Adrenal gland (tissue), 19 donors: ENCODE measurements at places on chromosomes 11 and 22. TPM values are rescaled to one million over a fixed set of nuclear protein-coding genes. Genes with fewer than 3 reads are reported as not detected.

GRCh38 chr22:19061471-19062138 lies 60.6 kb downstream of the DGCR2 start:
- H3K27me3 ChIP-seq: no peaks in the 10 kb centered on the region
- H3K4me3 ChIP-seq: no peak overlapping the region
- H3K36me3 ChIP-seq: no peaks in the 10 kb centered on the region
- peaks cover 31% of the 10 kb centered on the region for H3K4me1 ChIP-seq

LRRC32 gene
- polyA plus RNA-seq: 63.7 TPM

- H3K27ac ChIP-seq: peak overlapping the region; percentile 51
- H3K4me3 ChIP-seq: no peak overlapping the region
- no peaks in the 10 kb centered on the region for H3K36me3 ChIP-seq
- H3K27me3 ChIP-seq: no peaks in the 10 kb centered on the region
- H3K4me1 ChIP-seq: peaks cover 63% of the 10 kb centered on the region
- peak; percentile 60 for DNase-seq
These were observed 12.9 kb downstream of the EHD1 start for GRCh38 chr11:64865286-64866172.

- no peak for DNase-seq
- no peaks in the 10 kb centered on the region for H3K27me3 ChIP-seq
- no peak overlapping the region for H3K27ac ChIP-seq
- no peaks in the 10 kb centered on the region for H3K36me3 ChIP-seq
- no peak overlapping the region for H3K4me3 ChIP-seq
- H3K4me1 ChIP-seq: peaks cover 11% of the 10 kb centered on the region
These were observed 7.3 kb downstream of the CACNA1I start for GRCh38 chr22:39577900-39578299.

H19 gene
- polyA plus RNA-seq: 6,219 TPM

DNA sequence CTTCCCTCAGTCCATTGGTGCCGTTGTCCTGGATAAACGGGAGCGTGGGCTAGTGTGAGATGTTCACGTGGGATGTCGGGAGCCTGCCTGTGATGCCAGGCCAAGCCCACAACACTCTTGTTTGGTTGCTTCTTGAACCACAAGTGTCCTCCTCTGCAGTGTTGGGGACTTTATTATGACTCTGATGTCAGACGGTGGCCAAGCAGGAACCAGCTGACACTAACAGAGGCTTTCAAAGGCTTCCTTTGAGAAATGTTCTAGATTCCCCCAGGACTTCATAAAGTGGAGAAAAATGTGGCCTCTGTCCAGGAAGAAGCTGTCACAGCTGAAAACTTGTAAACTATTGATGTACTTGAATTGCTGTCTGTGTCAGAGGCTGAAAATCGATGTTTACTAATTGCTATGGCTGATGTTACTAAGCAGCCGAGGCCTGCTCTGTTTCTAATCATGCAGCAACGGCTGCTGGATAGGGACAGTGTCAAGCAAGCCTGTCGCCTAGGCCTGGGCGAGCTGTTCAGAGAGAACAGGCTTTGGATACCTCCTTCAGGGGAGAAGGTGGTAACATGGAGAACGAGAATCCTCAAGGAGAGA lies 131.7 kb downstream of the TBC1D22A start:
- no peak overlapping the region for H3K27ac ChIP-seq
- H3K36me3 ChIP-seq: no peaks in the 10 kb centered on the region
- H3K4me1 ChIP-seq: no peaks in the 10 kb centered on the region
